ENCODE measurements at places on chromosomes 11 and 22.

DNA sequence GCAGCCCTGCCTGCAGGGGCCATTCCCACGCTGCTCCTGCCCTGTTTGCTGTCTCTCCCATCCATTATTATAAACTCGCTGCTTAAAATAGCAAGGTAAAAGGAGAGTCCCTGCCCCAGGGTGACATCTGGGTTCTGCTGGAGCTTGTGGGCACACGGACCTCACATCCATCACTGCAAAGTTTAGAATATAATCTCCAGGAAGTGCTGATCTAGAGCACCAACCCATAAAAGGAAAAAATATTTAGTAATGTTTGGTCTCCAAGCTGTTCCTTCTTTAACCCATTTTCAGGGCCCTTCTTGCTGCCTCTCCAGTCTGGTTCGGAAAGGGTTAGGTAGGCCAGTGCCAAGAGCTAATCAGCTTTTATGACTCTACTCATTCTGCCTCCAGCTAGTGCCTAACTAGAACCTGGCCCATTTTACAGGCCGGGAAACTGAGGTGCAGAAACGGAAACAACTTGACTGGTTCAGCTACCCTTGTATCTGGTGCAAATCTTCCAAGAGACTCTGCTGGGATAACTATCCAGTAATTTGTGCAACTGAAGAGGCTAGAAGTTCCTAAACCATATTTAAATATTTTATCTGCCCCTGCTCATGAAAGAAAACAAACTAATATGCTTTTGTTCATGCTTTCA, 37.5 kb downstream of the IRAG1 start:
- DNase-seq, result no peak

DNA sequence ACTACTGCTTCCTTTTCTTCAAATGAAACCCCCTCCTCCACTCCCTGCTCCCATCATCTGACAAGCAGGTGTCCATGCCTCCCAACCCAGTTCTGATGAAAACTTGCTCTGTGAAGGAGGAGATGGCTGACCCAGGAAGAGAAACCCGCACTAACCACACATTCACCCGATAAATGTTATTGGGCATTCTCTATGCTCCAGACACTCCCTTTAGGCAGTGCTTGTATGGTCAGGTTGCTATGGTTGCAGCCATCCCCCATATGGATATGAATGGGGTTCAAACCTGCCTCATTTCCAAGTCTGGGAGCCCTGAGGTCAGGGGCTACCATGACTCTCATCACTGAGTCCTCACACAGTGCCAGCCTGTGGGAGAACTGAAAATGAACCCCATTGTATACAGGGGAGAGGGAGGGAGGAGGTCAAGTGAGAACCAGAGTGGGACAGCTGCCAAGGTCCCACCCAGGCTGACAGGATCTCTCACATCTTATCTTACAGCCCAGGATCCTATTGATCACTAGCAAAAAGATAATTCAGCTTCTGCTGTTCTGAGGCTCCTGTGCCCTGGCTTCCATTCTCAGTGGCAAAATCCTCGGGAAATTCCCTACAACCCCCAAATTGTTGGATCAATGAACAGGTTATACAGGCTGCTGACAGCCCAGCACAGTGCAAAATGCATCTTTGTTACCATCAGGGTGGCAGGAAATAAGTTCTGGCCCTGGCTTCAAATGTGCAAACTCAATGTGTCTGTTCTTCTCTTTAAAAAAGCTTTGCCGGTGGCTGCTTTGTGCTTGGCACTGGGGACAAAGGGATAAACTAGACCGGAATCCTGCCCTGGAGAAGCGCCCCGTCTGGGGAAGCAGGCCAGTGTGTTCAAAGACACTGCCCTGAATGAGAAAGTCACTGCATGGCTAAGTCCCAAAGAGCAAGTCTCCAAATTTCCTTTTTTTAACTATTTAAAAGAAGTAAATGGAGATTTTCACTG, 22.7 kb upstream of the ACER3 start:
- DNase-seq, result peak; percentile 45

DNA sequence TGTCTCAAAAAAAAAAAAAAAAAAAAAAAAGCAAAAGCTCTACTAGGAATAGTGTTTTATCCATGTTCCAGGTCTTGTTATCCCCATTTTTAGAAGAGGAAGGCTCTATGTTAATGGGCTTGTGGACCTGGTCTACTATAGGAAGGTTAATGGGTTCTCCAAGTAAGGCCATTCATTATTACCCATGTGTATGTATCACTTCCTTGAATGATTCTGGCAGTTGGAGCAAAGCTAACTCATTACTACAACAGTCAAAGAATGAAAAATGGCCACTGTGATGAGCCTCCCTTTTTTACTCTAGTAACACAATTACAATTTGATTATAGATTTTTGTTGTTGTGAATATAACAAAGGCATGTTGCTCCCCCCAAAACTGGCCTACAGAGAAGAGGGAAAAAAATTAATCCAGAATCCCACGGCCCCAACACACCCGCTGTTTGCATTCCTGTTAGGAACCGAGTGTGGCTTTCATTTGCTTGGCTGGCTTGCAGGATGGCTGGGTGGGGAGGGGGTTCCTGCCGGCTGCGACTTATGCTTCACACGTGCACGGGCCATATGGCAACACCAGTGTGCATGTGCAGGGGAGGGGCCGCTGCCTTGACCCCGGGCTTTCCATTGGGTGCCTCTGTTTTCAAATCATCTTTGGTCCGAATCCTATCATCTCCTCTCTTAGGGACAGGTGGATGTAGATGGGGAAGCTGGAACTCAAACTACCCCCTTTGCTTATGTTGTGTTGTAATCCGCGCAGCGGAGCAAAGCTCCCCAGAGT, 148.8 kb downstream of the HIPK3 start:
- DNase-seq, result no peak

DNA sequence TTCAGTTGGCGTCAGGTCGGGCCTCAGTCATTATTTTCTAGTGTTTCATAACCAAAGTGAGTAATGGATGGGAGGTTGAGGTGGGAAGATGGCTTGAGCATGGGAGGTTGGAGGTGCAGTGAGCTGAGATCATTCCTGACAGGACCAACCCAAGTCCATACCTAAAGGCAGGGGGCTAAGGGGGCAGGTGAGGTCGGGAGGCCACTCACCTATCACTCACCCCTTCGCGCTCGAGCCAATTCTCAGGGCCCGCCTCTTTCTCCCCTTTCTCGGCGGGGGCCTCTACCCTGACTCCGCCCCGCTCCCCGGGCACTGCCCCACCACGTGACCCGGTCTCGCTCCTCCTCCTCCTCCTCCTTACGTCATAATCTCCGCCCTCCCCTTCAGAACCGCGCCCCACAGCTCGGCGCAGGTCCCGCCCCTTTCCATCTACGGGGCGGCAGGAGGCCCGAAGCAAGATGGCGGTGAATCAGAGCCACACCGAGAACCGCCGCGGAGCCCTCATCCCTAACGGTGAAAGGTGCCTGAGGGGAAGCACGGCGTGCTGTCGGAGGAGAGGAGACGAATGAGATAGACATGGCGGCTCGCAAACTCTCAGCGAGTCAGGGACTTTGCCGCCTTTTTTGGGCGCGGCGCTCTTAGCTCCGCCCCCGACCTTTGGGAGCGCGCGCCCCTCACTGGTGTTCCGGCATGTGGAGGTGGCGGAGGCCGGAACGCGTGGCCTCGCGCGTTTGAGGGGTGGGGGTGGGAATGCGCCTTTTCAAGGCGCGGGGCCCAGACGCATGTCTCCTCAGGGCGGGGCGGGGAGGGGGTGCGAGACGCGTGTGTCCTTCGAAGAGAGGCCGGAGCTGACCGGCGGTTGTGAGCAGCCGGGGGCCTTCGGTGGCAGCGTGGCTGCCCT, at the start of gene WBP2NL:
WBP2NL (plus strand) TSS at position 428 of the 901 bp plus-strand sequence; CDS start at position 459, 31 bp downstream.
- DNase-seq, result peak; percentile 94

DNA sequence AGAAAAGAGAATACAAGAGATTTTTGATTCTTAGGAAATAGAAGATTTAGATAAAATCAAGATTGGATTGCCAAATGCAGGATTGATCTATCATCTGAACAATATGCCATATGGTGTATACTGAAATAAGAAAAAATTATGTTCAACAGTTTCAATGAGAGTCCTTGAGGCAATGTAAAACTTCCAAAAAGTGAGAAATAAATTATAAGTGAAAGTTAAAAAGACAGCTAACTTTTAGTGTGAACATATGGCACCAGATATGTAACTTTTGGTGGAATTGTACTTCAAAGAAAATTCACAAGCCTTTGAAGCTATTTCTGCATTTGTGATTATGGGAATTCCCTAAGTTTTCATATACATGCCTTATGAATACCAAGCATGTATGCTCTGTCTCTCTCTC, 200.5 kb upstream of the ANO3 start:
- DNase-seq, result no peak

DNA sequence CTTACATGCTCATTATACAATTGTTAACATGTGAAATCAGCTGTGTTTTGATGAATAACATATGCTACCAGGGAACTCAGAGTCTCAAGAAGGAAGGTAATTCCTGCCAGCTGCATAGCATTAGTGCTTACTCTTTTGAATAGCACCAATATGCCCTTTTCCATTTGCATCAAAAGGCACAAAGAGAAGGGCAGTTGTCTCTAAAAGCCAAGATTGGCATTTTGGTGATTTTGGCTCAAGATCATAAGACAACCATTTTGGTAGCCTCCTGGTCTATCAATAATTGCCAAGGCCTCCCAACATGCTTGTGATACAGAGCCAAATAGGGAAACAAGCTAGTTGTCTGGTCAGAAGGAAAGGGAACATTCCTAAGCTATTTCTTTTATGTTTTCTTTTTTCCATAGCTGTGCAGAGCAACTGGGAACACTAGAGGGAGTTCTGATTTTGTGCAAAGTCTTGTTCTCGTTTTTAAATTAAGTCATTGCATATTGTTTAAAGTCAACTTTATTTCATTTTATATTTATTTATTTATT, 416.7 kb upstream of the CHORDC1 start:
- DNase-seq, result peak; percentile 3

DNA sequence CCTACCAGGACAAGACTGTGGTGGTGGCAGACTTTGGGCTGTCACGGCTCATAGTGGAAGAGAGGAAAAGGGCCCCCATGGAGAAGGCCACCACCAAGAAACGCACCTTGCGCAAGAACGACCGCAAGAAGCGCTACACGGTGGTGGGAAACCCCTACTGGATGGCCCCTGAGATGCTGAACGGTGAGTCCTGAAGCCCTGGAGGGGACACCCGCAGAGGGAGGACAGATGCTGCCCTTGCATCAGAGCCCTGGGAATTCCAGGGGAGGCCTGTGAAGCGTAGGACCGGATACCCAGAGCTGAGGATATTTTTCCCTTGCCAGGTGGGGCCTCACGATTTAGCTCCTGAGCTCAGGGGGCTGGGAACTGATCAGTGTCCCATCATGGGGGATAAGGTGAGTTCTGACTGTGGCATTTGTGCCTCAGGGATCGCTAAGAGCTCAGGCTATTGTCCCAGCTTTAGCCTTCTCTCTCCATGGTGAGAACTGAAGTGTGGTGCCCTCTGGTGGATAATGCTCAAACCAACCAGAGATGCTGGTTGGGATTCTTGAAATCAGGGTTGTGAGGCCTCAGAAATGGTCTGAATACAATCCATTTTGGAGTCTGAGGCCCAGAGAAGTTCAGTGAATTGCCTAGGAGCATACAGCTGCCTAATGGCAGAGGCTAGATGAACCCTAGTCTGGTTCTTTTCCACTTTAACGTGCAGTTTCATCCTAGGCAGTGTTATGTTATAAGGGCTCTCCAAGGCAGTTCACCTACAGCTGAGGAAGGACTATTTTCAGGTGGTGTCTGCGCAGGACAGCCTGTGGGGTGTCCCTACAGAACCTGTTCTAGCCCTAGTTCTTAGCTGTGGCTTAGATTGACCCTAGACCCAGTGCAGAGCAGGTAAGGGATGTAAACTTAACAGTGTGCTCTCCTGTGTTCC, 19.5 kb downstream of the PIK3IP1 start:
- peak; percentile 80 for DNase-seq

GRCh38 chr22:17366830-17367229, 2.4 kb upstream of the CECR2 start:
- peak; percentile 67 for DNase-seq

DNA sequence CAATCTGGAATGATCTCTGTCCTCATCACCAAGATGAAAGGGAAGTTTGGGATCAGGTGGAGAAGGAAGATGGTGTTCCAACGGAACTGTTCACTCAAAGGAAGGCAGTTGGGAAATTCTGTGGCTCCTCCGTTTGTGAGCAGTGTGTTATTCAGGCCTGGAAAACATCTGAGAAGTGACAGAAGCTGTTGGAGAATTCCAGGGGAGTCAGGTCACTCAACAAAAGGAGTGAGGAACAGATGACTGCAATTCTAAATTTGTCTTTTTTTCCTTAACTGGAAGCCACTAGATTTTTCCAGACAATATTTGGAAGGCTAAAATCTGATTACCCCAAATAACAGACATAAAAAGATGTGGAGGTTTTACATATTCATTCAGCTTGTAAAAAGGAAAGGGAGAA, 107.8 kb downstream of the CD44 start:
- DNase-seq, result no peak

GRCh38 chr11:99066618-99067317, 46.0 kb downstream of the CNTN5 start:
- DNase-seq, result peak; percentile 8

GRCh38 chr11:101482556-101483124, 101.2 kb downstream of the TRPC6 start:
- DNase-seq, result no peak

GRCh38 chr11:76233196-76233921, 27.1 kb upstream of the WNT11 start:
- DNase-seq, result no peak

GRCh38 chr11:120681434-120682331, 170.1 kb downstream of the GRIK4 start:
- DNase-seq, result no peak

- no peak for DNase-seq
These were observed 333.8 kb upstream of the CHORDC1 start for GRCh38 chr11:90556606-90557005.

- DNase-seq, result no peak
These were observed 8.6 kb upstream of the ELF5 start for GRCh38 chr11:34522188-34522587.

GRCh38 chr11:120551191-120551590, 39.6 kb downstream of the GRIK4 start:
- DNase-seq, result no peak

DNA sequence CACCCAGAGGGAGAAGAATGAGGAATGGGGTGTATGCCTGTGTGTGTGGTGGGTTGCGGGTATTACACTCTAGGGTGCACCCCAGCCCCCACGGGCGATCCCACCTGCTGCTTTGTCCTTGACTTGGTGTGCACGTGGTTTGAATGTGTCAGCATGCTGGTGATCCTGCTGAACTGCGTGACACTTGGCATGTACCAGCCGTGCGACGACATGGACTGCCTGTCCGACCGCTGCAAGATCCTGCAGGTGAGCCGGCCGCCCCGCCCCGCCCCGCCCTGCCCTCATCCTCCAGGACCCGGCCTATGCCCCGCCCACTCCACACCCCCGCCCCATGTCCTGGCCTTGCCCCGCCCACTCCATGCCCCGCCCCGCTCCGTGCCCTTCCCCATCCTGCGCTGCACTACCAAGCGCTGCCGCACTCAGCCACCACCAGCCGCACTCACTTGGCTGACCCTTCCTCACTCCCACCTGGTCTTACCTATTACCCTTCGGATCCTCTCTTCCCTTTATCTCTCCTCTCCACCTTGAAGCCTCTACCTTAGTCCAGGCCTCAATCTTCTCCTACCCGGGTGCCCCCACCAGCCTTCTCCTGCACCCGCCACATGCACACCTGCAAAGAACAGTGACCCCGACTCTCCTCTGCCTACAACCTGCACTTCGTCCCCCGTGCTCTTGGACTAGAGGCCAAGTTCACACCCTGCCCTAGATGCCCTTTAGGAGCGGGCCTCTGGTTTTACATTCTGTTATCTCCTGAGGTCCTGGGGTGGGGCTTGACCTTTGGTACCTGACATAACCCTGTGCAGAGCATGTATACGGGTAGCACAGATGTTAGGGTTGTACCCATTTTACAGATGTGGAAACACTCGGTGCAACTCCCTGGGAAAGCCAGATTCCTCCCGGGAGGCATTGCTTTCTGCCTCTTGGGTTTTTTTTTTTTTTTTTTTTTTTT, 27.7 kb downstream of the CACNA1I start:
- DNase-seq, result no peak

- no peak for DNase-seq
These were observed 42.2 kb upstream of the BLID start for GRCh38 chr11:122158171-122158570.
